ENCODE measurements at places on chromosomes 2 and 18. TPM values are rescaled to one million over a fixed set of nuclear protein-coding genes. Genes with fewer than 3 reads are reported as not detected.

Gene COL4A3
- polyA plus RNA-seq: 0.15 TPM

Gene TLK1
- polyA plus RNA-seq: 7.4 TPM

Gene STK11IP
- polyA plus RNA-seq: 14.9 TPM

Gene OSBPL6
- 3.6 TPM for polyA plus RNA-seq

Gene DAW1
- polyA plus RNA-seq: not detected

Gene LYG2
- not detected for polyA plus RNA-seq

Gene FBXO48
- 0.64 TPM for polyA plus RNA-seq

Gene GPR45
- 0.34 TPM for polyA plus RNA-seq

Gene EGR4
- 0.83 TPM for polyA plus RNA-seq

DNA sequence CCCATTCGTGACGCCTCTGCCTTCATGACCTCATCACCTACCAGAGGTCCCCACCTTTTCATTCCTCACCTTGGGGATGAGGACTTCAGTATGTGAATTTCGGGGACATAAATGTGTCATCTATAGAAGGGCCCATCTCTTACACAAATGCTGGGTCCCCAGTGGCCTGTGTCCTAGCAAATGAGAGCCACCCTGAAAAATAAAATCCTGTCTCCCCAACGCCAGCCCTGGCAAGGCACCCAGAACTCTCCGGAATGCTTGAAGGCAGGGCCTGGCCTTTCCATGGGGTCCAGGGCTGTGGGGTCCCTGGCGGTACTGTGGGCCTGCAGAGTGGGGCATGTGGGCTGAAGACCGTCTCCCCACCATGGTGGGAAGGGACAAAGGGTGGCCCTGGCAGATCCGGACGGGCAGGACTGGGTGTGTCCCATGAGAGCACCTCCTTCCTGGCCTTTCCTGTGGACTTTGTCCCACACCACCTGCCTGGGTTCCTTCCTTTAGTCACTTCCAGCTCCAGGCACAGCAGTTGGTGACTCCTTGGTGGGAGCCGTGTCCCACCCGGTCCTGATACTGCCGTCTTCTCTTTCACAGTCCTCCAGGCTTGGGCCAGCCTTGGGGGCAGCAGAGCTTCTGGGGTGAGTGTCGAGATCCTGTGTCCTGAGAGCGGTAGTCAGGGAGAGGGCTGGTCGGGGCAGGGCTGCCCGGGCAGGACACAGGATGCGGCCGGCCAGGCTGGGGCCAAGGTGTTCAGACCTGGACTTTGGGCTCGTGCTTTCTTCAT is 18.6 kb downstream of the CAPN10 start:
- DNase-seq: no peak

- no peak for DNase-seq
These were observed 10.2 kb downstream of the PROKR1 start for GRCh38 chr2:68653538-68653982.

DNA sequence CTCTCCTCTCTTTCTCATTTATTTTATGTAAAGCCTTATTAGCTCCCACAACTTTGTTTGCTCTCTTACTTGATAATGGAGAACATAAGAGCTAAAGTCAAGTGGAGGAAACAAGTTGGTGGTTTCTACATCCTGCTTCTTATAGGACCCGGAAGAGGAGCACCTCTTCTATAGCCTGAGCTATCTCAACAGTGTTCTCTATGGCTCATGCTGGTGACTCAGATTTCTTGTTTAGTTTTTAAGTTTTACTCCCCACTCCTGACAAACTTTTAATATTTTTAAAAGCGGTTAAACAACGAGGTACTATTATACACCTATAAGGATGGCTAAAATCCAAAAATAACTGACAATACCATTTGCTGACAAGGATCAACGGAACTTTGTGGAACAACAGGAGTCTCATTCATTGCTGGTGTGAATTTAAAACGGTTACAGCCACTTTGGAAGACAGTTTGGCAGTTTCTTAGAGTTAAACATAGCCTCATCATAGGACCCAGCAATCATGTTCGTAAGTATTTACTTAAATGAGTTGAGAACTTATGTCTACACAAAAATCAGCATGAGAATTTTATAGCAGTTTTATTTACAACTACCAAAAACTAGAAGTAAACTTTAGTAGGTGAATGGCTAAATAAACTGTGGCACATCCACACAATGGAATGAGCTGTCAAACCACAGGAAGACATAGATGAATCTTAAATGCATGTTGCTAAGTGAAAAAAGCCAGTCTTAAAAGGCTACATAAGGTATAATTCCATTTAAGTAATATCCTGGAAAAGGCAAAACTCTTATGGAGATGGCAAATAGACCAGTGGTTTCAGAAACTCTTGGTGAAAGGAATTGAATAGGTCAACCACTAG is 12.7 kb upstream of the CDC42EP3 start:
- DNase-seq: no peak

GRCh38 chr2:217421834-217422233 is 562.0 kb upstream of the TNP1 start:
- no peak for DNase-seq

GRCh38 chr2:45814488-45814887 is 163.0 kb downstream of the PRKCE start:
- no peak for DNase-seq

DNA sequence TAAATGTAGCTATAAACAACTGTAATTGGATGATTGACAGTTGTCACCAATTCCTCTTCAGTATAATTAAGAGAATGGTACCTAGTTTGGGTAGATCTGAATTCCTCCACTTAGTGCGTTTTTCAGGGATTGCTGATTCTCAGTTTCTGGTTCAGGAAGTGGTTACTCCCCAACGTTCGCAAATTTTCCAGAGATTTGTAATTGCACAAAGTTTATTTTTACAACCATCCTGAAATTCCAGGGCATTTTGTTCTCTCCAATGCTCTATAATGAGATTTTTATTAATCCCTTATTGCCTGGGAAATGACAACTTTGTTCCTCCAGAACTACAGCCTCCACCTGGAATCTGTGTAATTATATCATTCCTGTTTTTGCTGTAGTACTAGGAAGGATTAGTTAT is 710.6 kb upstream of the ZEB2 start:
- DNase-seq: no peak

- no peak for DNase-seq
These were observed 6.1 kb downstream of the ACTR3 start for GRCh38 chr2:113895819-113896563.

DNA sequence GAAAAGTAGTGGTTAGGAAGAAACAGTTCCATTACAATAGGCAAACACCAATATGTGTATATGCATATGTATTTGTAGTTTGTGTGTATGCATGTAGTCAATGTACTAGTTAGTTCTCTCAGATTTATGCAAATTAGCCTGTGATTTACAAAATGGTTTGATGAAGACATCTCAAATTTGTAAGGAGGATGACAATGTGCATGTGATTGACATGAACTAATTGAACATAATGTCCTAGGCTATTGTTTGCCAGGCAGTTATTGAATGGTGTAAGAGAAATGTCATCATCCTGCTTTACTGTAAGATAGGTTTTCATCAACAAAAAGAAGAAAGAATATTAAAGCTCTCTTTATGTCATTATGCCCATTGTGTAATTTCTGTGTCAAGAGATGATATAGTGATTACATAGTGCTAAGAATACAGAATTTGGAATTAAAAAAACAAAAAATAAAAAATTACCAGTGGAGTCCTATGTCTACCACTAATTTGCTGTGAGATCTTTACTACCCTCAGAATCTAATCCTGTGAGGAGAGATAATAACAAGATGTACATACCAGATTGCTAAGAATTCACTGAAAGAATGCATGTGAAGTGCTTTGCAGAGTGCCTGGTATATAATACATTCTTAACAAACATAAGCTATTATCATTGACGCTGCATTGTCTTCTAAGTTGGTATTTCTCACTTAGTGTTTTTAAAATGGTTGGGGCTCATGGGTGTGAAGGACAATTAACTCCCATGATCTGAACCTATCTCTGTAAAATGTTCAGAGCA is 258.0 kb downstream of the CPS1 start:
- DNase-seq: no peak

DNA sequence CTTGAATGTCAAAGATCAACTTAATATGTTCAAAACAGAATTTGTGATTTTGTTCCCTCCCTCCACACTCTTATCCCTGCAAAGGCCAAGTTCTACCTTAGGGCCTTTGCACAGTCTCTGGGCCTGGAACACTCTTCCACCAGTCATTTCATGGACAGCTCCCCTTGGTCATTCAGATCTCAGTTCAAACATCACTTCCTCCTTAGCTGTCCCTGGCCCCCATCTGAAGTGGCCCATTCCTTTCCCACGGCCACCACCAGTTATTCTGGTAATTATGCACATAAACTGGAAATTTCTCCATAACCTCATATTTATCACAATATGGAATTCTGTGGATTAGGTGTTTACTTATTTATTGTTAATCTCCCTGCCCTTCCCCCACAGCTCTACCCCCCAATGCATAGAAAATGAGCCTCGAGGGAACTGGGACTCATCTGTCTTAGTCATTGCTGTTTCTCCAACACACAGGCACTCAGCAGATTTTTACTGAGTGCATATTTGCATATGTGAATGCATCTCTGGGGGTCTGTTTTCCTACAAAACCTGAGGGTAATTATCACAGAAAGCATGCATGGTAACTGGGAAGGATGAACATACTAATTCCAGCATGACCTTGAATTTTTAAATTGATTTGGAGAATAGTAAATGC is 35.5 kb upstream of the SPTBN1 start:
- no peak for DNase-seq

DNA sequence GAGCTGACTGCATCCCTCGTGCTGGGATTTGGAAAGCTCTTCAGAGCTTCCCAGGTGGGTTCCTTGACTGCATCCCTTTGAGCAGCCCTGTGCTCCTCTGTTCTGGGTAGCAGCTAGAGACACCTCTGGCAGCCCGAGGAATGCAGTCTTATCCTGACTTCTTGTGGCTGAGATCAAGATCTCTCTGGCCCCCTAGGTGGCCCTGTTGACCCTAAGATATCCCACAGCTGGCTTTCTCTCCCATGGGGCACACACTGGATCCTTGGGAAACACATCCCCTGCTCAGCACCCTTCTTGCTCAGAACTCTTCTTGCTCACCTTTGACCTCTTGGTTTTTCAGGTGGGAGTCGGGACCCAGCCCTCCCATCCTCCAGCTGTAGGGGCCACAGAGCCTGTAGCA is 237.2 kb downstream of the TSN start:
- no peak for DNase-seq

DNA sequence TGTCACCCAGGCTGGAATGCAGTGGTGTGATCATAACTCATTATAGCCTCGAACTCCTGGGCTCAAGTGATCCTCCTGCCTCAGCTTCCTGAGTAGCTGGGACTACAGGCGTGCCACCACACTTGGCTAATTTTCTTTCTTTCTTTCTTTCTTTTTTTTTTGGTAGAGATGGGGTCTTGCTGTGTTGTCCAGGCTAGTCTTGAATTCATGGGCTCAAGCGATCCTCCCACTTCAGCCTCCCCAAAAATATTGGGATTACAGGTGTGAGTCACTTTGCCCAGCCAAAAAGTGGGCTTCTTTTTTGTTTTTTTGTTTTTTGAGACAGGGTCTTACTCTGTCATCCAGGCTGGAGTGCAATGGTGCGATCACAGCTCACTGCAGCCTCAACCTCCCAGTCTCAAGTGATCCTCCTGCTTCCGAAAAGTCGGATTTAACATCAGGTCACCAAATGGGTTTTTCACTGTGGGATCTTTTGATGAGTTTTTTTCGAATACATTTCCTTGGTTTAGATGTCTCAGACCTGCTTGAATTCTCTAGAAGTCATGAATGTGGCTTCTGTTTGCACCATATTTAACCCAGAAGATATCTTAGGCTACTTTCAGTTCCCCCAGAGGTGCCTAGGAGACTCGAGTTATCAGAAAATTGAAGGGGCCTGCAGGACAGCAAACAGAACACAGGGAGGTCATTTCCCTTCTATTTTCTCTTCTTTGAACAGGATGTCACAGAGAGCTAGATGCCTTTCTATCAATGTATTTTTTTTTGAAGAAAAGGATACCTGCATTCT is 8.9 kb downstream of the RAB31 start:
- no peak for DNase-seq

DNA sequence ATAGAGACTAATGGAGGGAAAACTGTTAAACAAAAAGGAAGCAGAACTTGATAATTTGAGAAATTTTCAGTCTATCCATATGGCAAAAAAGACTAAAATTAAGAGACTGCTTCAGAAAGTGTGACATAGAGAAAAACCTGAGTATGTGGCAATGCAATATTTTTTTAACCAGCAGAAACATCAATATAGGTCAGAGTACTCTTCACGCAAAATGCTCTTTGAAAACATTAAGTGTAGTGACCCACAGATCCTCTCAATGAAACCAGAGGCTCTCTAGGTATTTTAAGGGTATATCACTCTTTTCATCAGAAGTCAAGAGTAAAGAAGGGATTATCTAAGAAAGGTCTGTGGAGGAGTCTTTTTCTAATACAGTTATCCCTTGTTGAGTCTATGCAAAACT is 1394.8 kb downstream of the DSC3 start:
- DNase-seq: no peak

DNA sequence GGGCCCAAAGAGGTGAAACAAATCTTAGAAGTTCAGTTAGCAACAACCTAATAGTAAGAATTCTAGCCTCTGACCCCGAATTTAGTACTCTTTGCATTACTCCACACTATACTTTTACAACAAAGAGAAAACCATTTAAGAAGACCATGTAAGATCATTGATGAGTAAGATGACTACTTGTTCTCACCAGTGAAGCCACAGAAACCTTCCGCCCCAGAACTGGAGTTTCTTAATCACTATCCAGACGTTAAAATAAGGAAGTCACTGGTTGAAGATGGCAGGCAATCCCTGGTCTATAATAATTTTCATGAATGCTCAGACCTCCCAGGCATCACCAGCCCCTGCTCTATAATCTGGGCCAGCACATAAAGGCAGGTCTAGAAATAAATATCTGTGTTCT is 95.0 kb downstream of the TMEM163 start:
- no peak for DNase-seq

DNA sequence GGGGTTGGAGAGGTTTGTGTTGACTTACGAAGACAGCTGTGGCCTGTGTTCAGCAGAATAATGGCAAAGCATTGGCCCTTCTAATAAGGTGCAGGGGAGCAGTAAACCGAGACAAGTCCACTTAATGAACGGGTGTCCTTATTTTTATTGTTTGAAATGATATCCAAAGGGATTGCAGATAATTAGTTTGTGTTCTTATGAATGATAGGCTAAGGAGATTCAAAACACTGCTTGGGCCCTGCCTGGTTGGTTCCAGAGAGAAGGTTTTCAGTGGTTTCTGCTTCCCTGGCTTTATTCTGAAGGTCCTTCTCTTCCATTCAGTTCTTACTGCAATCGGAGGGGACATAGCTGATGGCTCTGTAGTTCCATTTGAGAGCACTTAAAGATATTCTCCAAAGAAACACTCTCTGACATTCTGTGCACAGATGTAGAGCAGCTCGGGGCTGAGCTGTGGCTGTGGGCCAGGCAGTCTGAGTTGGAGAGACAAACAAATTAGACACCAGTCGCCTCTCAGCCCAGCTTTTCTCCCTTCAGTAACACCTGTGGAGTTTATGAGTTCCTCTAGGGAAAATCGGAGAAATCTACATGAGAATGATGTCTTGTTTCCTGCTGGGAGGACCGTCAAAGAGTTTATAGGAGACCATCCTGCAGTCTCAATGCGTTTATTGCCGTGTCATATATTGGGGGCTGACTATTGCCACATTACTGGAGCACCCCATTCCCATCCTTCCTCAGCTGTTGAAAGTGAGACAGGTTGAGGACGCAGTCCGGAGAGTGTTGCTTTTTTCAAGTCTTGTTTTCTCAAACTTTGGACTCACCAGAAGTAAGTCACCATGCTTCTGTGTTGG is 6.5 kb downstream of the GREB1 start:
- peak; percentile 71 for DNase-seq

- no peak for DNase-seq
These were observed 650 bp downstream of the ORMDL1 start for GRCh38 chr2:189783451-189783926.

GRCh38 chr2:47250586-47251403 is 95.7 kb upstream of the STPG4 start:
- DNase-seq: no peak

- peak; percentile 39 for DNase-seq
These were observed 124.8 kb upstream of the NYAP2 start for GRCh38 chr2:225274751-225275150.
